ENCODE measurements at places on chromosomes 4 and X. TPM values are rescaled to one million over a fixed set of nuclear protein-coding genes. Genes with fewer than 3 reads are reported as not detected.

Gene EIF4E
- total RNA-seq: 50.3 TPM

Gene EDNRA
- total RNA-seq: 3.7 TPM

GRCh38 chr4:186746581-186746980, 22.9 kb upstream of the FAT1 start:
- DNase-seq: no peak

- DNase-seq: peak; percentile 62
These were observed 2.7 kb downstream of the HAND2 start for GRCh38 chr4:173527103-173527891.

Measured in Right ventricle myocardium superior (tissue), 1 donor.